ENCODE measurements at places on chromosomes 16 and 17.

DNA sequence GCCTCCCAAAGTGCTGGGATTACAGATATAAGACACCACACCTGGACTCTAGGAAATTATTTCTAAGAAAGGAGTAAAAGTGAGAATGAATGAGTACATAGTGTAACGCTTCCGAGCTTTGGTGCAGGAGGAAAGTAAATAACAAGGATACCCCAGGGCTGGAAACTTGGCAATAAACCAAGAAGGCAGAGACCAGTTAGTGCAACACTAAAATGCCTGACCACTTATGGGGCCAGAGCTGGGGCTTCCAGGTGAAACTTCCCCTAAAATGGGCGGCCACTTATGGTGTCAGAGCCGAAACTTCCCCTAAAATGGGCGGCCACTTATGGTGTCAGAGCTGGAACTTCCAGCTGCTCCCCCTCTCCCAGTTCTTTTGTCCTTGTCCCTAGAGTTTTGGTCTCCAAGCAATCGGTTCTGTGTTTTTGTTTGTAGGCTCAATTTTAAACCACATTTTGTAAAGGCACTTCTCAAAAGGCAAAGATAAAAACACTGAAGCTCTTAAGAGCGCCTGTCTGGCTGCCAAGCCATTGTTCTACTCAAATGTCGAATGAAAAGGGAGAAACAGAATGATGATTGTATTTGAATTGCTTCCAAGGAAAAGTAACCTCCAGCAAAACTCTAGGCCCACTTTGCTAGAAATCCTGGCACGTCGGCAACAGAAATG lies 63.9 kb downstream of the NXN start:
- DNase-seq, result no peak

- no peak for DNase-seq
These were observed 28.9 kb downstream of the ZDHHC7 start for GRCh38 chr16:84982434-84982833.

GRCh38 chr17:13387952-13388351 lies 213.8 kb downstream of the HS3ST3A1 start:
- DNase-seq, result no peak

GRCh38 chr16:57539072-57539796 lies 2.9 kb upstream of the CCDC102A start:
- no peak for DNase-seq

- no peak for DNase-seq
These were observed 121.9 kb upstream of the PLCG2 start for GRCh38 chr16:81657224-81657623.

GRCh38 chr17:36203335-36203734 lies 6.8 kb upstream of the CCL3L1 start:
- DNase-seq, result no peak
